ENCODE measurements at places on chromosomes 2 and 18. TPM values are rescaled to one million over a fixed set of nuclear protein-coding genes. Genes with fewer than 3 reads are reported as not detected.

Gene ALLC
- total RNA-seq = not detected

Gene CYP27A1
- total RNA-seq = 8.0 TPM

Gene ALPI
- not detected for total RNA-seq

Gene DPY30
- total RNA-seq = 66.3 TPM

Gene CYRIA
- total RNA-seq = 0.30 TPM

Gene IKZF2
- total RNA-seq = 9.5 TPM

Gene POTEC
- not detected for total RNA-seq

Gene TUBB6
- 411 TPM for total RNA-seq

Gene RAB12
- total RNA-seq = 58.2 TPM

Gene LRATD1
- total RNA-seq = 0.30 TPM

Gene REG3G
- not detected for total RNA-seq

Gene MC5R
- total RNA-seq = not detected

Gene KHK
- 0.59 TPM for total RNA-seq

Gene DSC2
- total RNA-seq = 2.8 TPM

Gene ERFE
- total RNA-seq = 0.65 TPM

Gene ASIC4
- total RNA-seq = 0.09 TPM

Gene PLEK
- under 0.01 TPM for total RNA-seq

Gene LYPD6
- total RNA-seq = 7.8 TPM

Gene DPP4
- total RNA-seq = 178 TPM

Gene RNU2-63P
- total RNA-seq = 78.4 TPM

Gene MTCL1
- total RNA-seq = 28.5 TPM

Gene CD207
- not detected for total RNA-seq

Gene STPG4
- 0.32 TPM for total RNA-seq

Gene TCF23
- not detected for total RNA-seq

Gene TBR1
- under 0.01 TPM for total RNA-seq

Gene FECH
- total RNA-seq = 25.8 TPM

Gene MSTN
- total RNA-seq = 0.05 TPM

Gene CD226
- total RNA-seq = 6.4 TPM

Gene BIN1
- 34.4 TPM for total RNA-seq

Gene DUSP2
- total RNA-seq = 4.2 TPM

Gene TUBA3E
- 0.09 TPM for total RNA-seq

Gene ANKRD30BL
- not detected for total RNA-seq

Gene CASP10
- 4.5 TPM for total RNA-seq

Gene SLC5A7
- total RNA-seq = not detected

Gene SH3BP4
- 15.4 TPM for total RNA-seq

Gene CASP8
- total RNA-seq = 26.8 TPM

Gene ACTR1B
- total RNA-seq = 69.8 TPM

Gene TSPYL6
- total RNA-seq = not detected
